ENCODE measurements at places on chromosomes 2 and 18.
A peak's percentile ranks its signal among the peaks of the same experiment; 100 is the strongest.

GRCh38 chr2:197891897-197892442 is 87.6 kb downstream of the PLCL1 start:
- no peak for DNase-seq

DNA sequence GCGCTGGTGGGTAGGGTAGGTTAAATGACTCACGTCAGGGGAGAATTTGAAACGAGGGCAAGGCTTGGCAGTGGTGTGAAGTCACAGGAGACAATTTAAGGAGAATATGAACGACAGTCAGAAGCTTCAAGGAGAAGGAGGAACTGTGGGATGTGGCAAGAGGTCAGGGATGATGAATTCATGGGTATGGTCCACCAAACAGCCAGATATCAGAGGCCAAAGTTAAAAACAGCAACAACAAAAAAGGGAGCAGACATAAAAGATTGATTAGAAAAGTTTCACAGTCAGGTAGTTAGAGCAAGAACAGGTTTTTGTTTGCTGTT is 1.4 kb upstream of the ZNF396 start:
- DNase-seq = no peak

DNA sequence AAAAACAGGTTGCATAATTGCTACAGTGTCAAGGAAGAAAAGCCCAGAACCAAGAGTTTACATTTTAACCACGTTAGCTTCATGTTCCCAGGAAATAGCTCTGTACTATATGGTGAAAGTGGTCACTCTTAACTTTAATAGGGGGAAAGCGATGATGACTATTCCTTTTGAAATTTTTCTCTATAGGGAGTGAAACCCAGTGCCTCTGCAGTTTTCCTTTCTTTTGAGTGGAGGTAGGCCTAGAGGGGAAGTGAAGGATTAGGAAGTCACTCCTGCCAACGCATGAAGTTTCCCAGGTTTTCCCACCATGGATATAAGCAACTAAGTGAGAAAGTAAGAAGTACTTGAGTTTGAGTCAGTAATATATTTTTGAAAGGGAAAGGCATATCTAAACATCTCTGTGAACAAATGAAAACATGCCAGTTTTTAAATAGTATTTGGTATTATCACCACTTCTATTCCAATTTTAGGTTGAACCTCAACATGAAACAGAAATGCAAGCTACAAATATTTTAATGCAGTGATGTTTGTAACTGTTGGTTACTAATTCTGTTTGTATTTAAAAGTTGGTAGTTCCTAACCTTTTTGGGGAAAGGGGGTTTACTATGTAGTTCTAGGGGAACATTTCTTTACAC is 91.9 kb downstream of the VRK2 start:
- no peak for DNase-seq

- DNase-seq = no peak
Observed at GRCh38 chr2:150532879-150533278, 45.4 kb upstream of the RND3 start.

GRCh38 chr18:68564961-68565360 is 149.9 kb downstream of the TMX3 start:
- DNase-seq = no peak

DNA sequence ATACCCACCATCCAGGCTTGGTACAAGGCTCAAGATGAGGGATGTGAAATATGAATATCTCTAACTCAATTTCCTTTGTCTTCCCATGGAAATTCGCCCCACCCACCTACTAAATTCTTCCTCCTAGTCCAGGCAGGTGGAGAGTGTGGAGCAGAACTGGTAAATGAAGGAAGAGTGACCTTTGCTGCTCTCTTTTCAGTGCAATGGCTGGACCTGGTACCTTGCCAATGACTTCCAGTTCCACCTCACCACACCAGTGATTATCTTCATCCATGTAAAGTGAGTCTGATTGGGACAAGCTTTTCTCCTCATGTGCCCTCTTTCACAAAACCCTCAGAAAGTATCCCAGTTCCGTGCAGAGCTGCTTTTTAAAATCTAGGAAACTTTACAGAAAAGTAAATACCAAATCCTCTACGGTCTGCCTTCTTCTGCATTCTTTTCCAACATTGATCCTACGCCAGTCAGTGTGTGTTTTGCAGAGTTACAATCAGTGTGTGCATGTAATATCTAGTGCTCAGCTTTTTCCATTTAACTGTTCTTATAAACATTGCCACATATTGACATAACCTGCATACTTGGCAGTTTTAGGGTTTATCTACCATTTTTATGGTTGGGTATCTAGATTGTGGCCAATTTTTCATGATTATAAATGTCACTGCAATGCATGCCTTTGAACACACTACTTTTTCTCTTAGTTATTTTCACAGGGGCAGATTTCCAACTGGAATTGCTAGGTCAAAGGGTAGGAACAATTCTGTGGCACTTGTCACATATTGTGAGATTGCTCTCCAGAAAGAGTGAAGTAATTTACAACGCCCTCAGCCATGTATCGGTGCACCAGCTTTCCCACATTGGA is 86.5 kb upstream of the SEC11C start:
- DNase-seq = no peak

DNA sequence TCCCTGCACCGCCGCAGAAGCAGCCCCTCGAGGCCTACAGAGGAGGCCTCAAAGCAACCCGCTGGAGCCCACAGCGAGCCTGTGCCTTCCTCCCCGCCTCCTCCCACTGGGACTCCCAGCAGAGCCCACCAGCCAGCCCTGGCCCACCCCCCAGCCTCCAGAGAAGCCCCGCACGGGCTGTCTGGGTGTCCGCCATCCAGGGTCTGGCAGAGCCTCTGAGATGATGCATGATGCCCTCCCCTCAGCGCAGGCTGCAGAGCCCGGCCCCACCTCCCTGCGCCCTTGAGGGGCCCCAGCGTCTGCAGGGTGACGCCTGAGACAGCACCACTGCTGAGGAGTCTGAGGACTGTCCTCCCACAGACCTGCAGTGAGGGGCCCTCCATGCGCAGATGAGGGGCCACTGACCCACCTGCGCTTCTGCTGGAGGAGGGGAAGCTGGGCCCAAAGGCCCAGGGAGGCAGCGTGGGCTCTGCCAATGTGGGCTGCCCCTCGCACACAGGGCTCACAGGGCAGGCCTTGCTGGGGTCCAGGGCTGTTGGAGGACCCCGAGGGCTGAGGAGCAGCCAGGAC is 31.2 kb downstream of the GPC1 start:
- peak; percentile 33 for DNase-seq

GRCh38 chr2:159381574-159381973 is 95.1 kb upstream of the WDSUB1 start:
- DNase-seq = no peak

- DNase-seq = no peak
Observed at GRCh38 chr18:63677500-63678225, 16.0 kb upstream of the SERPINB3 start.

DNA sequence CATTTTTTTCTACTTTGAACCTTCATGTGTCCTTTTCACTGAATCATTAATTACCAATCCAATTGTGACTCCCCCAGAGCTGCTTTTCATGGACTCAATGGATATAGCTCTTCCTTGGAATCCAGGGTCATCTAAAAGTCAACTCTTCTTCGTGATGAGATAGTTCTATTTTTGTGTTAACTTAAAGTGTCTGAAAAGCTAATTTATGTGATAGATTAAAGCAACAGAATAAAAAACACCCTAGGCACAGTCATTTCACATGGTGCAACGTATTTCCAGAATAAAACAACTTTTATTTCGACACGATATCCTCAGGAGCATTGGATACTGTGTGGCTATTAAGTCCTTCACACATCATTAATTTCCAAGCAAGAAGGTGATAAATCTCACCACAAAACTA is 250.6 kb upstream of the SPHKAP start:
- no peak for DNase-seq

DNA sequence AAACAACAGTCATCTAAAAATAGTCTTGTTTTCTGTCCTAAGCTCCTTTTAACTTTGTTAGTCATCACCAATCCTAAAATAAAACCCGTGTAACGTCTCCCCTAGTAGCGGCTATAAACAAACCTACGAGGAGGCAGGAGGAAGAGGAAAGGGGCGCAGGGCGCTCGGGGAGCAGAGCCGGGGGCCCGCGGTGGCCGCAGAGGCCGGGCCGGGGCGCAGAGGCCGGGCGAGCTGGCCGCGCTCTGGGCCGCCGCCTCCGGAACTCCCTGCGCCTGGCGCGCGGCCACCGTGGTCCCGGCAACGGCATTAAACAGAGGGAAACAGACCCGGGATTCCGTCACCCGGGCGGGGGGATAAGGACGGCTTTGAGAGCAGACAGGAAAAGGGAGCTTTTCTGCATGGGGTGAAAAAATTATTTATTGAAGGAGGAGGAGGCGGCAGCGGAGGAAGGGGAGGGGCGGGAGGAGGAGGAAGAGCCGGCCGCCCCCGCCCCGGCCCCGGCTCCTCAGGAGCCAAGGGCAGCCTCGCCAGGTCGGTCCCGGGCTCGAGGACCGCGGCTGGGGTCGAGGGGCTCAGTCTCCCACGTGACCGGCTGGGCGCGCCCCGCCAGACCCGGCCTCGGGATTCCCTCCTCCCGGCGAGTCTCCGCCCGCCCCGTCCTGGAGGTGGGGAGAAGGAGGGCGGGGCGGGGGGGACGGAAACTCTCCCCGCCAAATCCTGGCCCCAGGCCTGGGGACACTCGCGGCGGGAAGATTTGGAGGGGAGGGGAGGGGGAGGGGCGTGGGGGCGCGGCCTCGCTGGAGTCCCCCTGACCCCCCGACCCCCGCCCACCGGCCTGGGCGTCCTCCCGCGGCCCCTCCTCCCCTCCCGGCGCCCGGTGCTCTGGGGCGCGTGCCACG is 1.8 kb upstream of the NFATC1 start:
- DNase-seq = peak; percentile 42

- DNase-seq = no peak
Observed at GRCh38 chr2:128500138-128500800, 181.6 kb upstream of the HS6ST1 start.

GRCh38 chr2:103664690-103665089 is 902.9 kb downstream of the TMEM182 start:
- DNase-seq = no peak

GRCh38 chr2:17652681-17653394 is 100.8 kb downstream of the SMC6 start:
- DNase-seq = no peak

DNA sequence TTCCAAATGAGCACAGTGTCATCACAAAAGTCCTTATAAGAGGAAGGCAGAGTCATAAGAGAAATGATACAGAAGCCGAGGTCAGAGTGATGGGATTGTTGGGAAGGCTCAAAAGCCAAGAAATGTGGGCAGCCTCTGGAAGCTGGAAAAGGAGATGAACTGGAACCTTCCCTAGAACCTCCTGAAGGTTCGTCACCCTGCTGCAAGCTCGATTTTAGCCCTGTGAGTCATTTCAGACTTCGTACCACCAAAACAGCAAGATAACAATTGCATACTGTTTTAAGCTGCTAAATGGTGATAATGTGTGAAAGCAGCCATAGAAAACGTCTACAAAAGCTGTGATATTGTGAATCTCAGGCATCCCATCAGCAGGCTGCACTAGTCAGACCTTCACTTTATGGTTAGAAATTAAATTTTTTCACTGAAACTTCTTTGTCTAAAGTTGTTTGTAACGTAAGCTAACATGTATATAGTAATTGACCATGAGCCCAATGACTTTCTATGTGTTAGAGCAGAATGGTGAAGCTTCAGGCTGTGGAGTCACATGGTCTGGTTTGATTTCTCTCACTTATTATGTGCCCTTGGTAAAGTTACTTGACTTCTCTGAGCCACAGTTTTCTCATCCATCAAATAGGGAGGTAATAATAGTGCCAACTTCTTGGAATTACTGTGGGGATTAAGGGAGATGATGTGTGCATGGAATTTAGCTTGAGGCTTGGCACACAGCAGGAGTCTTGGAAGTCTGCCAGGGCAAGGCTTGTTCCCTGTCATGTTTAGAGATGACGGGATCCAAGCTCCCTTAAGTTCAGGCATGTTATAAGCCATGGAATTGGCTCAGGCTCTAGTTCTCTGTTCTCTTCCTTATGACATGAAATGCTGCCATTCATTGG is 132.0 kb upstream of the CCDC195 start:
- DNase-seq = peak; percentile 31

DNA sequence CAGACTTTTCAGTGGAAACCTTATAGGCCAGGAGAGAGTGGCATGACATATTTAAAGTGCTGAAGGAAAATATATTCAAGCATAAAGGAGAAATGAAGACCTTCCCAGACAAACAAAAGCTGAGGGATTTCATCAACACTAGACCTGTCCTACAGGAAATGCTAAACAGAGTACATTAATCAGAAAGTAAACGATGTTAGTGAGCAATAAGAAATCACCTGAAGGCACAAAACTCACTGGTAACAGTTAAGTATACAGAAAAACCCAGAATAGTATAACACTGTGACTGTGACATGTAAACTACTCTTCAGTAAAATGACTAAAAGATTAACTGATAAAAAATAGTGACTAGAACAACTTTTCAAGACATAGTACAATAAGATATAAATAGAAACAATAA is 87.4 kb downstream of the ATP8B1 start:
- no peak for DNase-seq

DNA sequence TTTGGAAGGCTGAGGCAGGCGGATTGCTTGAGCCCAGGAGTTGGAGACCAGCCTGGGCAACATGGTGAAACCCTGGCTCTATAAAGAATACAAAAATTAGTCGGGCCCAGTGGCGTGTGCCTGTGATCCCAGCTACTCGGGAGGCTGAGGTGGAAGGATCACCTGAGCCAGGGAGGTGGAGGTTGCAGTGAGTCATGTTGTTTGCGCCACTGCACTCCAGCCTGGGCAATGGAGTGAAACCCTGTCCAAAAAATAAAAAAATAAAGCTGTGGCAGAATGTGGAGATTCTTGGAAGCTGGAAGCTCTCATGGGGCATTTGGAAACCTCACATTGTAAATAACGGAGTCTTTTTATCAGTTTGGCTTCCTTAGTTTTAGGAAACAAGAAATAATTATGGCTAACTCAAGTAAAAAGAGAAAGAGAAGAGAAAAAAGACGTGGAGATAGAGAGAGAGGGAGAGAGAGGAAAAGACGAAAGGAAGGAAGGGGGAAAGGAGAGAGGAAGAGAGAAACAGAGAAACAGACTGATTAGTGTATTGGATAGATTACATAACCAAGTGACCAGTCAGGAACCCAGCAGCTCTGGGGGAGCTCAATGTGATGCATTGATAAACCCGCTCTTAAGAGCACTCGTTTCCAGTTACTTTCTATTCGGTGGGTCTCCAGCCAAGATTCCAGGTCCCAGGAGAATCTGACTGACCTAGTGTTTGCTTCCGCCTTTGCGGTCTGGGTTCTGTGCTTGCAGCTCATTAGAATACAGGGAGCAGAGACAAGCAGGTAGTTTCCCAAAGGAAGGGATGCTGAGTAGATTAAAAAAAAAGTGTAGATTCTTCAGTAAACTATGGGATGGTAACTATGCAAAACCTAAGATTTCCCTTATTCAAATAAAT is 1.1 kb upstream of the SPAST start:
- peak; percentile 69 for DNase-seq

DNA sequence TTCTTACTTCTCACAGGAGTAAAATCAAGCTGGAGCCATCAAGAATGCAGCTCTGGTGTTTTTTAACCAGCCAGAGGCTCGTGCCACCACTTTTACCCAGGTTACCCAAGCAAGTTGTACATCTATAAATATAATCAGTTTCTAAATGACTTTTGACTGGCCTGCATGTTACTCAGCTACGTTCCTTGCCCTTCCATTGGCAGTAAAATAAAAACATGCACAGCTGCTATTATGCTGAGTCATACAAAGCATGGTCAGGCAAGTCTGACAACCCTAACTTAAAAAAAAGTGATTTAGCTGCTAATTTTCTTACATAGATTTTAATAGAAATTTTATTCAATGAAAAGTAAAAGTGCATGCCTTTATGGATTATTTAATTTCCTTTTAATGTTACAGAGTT is 111.7 kb upstream of the CSRNP3 start:
- DNase-seq = no peak

Data from BE2C (cell line).